ENCODE measurements at places on chromosomes 2 and 18.

DNA sequence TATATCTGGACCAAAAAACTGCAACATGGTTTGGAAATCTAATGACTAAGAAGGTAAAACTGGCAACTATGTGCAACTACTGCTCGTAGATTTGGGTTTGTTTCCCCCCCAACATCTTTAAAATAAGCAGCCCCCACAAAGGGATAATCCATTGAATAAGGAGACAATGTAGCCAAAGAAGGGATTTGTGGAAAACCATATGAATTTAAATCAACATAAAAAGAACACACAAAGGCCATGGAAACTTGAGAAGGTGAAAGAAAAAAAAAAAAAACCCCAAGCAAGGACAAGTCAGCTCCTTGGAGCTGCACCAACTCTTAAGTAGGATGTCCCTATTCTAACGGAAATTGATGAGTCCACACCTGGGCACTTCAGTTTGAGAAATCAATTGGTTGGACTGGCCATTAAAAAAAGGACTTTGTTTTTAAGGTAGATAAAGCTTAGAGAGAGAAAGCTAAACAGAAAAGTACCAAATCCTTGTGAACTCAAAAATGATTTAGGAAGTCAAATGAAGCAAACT, 53.7 kb upstream of the ST8SIA5 start:
- DNase-seq, result no peak

DNA sequence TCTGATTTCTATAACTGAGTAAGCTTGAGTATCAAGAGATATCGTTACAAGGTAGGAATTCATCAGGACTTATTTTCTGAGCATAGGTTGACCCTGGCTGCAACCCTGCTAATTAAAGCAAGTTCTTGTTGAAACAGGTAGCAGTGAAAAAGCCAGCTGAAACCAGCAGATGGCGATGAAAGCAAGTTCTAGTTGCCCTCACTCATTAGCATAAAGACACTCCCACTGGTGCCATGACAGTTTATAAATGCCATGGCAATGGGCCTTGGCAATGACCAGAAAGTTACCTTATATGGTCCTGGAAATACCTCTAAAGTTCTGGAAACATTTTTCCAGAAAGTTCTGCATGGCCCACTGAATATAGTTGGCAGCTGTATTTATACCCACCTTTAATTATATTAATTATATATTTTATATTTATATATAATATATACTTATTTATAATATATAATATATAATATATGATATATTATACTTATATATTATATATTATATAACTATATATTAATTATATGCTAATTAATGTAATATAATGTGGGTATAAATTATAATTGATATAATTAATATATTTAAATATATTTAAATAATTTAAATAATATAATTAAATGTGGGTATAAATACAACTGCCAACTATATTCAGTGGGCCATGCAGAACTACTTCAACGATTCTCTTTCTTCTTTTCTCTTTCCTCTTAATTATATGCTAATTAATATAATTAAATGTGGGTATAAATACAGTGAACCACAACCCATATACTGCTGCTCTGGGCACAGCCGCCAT, 188.0 kb downstream of the CDH7 start:
- peak; percentile 64 for DNase-seq

GRCh38 chr2:9018534-9018933, 15.1 kb upstream of the MBOAT2 start:
- no peak for DNase-seq

DNA sequence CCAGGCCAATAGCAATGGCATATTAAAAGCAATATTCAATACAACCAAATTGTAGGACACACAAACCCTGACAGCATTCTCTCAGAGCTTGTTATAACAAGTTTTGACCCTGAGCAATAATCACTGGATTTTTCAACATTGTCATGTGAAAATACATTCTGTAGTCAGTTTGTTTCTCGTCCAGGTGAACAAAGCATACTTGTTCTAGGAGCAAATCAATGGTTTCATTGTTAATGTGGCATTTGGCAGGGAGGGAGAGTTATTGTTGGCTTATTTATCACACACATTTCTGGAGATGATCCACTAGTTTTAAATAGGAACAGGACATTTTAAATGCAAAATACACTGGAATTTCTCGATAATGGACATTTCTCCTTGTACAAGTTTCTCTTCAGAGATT, 69.9 kb upstream of the L3MBTL4 start:
- DNase-seq, result no peak
